ENCODE measurements at places on chromosomes 4 and X. TPM values are rescaled to one million over a fixed set of nuclear protein-coding genes. Genes with fewer than 3 reads are reported as not detected.

GRCh38 chr4:44425614-44426208 lies 22.9 kb downstream of the KCTD8 start:
- DNase-seq, result peak; percentile 4

DNA sequence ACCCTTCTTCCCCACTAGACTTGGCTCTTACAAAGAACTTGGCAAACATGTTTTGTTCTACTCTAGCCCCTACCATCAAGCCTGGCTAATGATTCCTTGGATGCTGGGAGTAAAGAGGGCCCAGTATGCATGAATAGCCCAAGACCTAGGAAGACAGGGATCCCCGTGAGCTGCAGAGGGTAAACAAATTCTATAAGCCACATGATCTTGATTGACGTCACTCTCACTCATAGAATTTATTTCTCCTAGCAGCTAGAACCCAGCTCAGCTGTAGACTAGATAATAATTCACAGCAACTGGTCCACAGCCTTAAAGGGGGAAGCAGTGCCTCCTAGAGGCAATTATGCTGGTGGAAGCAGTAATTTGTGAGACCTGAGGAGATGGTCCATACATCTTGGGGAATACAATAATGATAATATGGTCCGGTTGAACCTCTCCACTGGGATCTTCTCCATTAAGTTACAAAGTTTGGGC lies 16.1 kb upstream of the USO1 start:
- DNase-seq, result peak; percentile 86

DNA sequence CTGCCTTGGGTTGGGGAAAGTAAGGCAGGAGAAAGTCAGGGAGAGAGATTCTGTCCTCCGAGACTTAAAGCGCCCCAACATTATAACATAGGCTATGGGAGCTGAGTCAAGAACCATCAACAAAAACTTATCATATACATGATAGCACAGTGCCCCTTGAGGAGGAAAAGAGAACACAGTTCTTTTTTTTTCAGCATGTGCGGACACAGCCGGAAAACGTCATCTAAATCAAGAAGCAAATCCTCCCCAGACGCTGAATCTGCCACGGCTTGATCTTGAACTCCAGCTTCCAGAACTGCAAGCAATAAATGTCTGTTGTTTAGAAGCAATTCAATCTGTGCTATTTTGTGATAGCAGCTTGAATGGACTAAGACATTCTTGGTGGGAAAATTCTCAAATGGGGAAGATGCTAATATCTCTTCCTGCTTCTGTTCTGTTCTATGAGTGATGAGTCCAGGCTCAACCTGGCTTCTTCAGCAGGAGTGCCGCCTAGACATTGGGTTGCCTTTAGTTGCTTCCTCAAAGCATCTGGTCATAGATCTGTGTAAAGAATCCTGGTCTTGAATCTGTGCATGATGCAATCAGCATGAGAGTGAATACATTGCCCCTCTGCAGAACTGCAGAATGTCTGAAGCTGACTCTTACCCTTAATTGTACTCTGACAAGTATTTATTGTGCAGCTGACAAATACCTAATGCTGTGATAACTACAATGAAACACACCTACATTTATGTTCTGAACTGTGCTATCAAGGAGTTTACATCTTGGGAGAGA lies 549.8 kb upstream of the PRKX start:
- no peak for DNase-seq

DNA sequence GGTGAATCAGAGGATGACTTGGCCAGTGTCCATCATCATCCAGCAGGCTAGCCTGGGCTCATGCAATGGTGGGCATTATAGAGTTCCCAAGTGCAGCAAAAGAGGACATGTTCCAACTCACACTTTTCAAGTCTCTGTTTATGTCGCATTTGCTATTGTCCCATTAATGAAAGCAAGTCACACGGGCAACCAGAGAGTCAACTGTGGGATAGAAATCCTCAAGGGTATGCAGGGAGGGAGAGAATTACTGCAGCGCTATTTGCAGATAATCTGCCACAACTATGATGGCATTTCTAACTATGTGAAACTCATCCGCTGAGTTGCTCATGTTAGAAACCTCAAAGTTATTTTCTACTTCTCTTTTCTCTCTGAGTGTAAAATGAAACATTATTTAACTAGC lies 78.5 kb upstream of the TAB3 start:
- no peak for DNase-seq

- no peak for DNase-seq
Measured at GRCh38 chr4:65747386-65747785, 77.1 kb upstream of the EPHA5 start.

- no peak for DNase-seq
Measured at GRCh38 chrX:38891641-38892413, 90.6 kb downstream of the MID1IP1 start.

- DNase-seq, result peak; percentile 49
Measured at GRCh38 chrX:24081661-24082154, 27.0 kb downstream of the EIF2S3 start.

DNA sequence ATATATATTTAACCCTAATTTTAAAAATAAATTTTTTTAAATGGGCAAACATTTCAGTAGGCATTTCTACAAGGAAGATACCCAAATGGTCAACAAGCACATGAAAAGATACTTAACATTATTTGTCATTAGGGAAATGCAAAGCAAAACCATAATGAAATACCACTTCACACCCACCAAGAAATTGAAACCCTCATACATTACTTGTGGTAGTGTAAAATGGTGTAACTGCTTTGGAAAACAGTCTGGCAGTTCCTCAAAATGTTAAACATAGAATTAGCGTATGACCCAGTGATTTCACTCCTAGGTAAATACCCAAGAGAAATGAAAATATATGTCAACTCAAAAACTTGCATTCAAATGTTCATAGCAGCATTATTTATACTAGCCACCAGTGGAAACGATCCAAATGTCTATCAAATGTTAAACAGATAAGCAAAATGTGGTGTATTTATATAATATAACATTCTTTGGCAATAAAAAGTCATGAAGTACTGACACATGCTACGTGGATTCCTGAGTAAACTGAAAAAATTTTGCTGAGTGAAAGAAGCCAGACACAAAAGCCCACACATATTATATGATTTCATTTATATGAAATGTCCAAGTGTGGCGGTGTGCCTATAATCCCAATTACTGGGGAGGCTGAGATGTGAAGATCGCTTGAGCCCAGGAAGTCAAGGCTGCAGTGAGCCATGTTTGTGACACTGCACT lies 16.6 kb downstream of the TRIM2 start:
- no peak for DNase-seq

DNA sequence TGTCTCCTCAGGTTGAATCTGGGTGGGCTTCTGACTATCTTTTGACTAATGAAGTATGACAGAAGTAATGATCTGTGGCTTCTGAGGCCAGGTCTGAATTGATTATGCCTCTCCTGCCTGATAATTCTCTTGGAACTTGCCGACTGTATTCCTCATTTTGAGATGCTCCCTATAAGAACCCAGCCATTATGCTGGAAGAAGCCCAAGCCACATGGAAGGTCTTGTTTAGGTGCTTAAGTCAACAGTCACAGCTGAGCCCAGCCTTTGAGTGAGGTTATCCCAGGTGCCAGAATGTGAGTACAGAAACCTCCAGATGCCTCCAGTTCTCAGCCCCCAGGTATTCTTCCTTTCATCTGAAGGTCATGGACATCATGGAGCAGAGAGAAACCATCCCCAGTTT lies 456.6 kb downstream of the IL15 start:
- DNase-seq, result no peak

- DNase-seq, result peak; percentile 97
Measured at GRCh38 chr4:105551965-105552746, at the start of gene ARHGEF38. ARHGEF38 (plus strand) TSS chr4:105552620; CDS start chr4:105552766, 146 bp downstream.

DNA sequence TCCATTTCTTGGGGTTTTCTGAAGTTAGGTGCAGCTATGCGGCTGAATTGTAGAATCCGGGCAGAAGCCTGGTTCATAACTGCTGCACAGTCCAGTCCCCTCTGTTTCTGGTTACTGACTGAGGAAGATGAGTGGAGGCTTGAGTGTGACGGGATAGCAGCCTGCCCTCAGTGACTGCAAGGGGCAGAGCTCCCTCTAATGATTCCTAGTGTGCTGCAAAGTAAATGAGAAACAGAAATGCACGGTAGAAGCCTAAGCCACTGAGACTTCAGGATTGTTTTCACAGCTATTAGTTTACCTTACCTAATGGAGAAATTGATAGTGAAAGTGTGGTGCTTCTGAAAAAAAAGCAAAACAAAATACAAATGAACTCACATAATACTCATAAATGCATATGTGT lies 189.2 kb downstream of the GPM6A start:
- no peak for DNase-seq

- no peak for DNase-seq
Measured at GRCh38 chr4:141548791-141549190, 87.6 kb upstream of the IL15 start.

- no peak for DNase-seq
Measured at GRCh38 chr4:146443525-146443924, 78.2 kb downstream of the SLC10A7 start.

GRCh38 chr4:147524601-147525000 lies 43.7 kb downstream of the EDNRA start:
- DNase-seq, result no peak

- peak; percentile 25 for DNase-seq
Measured at GRCh38 chr4:68074397-68074796, 55.3 kb downstream of the TMPRSS11F start.

GRCh38 chrX:43666311-43666912 lies 10.3 kb downstream of the MAOA start:
- DNase-seq, result no peak

DNA sequence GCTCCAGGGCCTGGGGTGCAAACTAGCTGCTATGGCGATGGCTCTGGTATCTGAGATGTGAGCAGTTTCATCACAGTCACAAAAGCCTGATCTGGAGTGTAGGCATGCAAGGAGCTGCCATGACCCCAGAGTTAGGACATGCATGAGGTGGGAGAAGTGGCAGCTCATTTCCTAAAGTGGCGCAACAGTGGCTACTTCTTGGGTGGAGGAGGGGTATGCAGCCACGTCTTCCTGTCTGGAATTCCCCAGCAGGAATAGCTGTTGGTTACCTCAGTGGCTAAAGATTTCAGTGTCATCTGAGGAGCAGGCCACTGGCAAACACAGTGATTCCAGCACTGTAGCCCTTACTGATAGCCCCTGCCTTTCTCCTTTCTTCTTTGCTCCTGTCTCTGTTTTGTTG lies 1382.5 kb downstream of the C4orf33 start:
- no peak for DNase-seq

DNA sequence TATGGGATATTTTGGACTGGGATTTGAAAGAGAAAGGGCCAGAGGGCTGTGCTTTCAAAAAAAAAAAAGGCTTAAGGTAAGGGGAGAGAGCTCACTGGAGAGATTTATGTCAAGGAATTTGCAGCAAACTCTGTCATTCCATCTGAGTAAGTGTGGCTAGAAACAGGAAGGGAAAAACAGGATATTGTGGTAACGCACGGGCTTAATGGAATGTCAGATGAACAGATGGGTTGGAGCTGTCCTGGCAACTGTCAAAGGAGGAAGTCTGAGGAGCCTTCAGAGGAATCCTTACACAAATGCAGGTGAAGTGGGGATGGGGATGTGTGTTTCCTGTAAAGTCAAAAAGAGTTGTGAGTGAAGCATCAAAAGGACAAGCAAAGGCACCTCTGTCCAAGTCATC lies 15.1 kb upstream of the NKX3-2 start:
- no peak for DNase-seq

DNA sequence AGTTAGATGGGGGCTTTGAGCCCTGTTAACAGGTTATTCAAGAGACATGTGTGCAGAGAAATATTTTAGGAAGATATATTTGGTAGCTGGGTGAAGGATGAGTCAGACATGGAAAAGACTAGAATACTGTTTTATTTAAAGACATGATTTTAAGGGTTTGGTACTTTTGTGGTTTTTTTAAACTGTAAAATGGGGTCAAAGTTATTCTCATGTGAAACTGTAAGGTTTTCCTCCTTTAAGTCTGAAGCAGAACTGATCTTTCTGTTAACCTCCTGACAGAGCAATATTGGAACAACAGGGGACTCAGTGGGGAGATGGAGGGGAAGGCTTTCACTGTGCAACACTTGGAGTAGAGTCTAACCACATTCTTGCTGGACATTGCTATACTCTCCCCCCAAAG lies 112.4 kb upstream of the LSM6 start:
- no peak for DNase-seq

GRCh38 chrX:84258708-84259107 lies 70.7 kb upstream of the RPS6KA6 start:
- no peak for DNase-seq

- no peak for DNase-seq
Measured at GRCh38 chrX:149643496-149643895, 11.9 kb upstream of the TMEM185A start.

GRCh38 chrX:153684467-153685155 lies 3.1 kb upstream of the SLC6A8 start:
- peak; percentile 55 for DNase-seq

GRCh38 chrX:68672581-68673318 lies 25.3 kb downstream of the STARD8 start:
- no peak for DNase-seq

DNA sequence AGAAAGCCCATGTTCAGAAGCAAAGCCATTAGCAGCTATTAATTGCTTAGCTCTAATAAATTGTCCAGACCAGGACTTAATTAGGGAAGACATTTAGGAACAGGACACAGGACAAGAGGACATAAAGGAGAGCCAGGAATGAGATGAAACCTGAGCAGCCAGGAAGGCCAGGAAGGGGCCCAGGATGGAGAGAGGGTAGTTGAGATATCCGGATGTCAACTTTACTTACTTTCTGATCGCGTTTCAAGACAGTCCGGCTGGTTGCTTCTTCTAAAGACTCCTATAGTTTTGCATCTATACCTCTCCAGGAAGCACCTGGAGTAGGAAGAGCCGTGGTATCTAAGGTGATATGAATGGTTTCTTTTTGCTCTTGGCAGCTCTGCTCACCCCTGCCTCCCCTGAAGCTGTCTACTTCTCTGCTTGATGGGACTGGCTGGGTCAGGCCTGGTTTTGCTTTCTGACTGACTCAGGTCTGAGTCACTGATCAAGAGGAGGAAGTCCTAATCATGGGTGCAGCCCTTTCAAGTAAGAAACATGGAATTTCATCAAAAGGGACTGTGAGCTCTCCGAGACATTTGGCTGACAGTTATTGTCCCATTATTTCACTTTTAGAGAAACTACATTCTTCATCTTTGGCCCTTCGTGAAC lies 733.3 kb downstream of the RPA4 start:
- no peak for DNase-seq

DNA sequence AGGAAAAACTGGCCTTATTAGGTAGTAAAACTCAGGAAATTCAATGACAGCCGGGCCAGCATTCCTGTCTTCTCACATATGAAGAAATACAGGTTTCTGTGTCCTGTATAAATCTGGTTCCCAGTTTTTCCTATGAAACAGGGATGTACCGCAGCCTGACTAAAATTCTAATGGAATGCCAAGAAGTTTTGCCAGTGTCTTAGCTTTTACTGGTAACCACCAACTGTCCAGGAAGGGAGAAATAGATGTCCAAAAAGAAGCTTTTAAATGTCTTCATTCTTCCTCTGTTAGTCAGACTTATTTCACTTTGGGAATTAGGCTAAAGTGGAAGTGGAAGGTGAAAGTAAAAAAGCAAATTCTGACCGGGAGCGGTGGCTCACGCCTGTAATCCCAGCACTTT lies 108.0 kb upstream of the TBL1X start:
- no peak for DNase-seq

GRCh38 chr4:143281507-143282190 lies 55.0 kb upstream of the GAB1 start:
- peak; percentile 7 for DNase-seq

Gene FDCSP
- polyA plus RNA-seq, result 0.18 TPM

Gene NUP62CL
- polyA plus RNA-seq, result 7.6 TPM

Gene TRIML2
- not detected for polyA plus RNA-seq

Gene SLC6A14
- polyA plus RNA-seq, result 1.1 TPM

Gene MAP7D2
- polyA plus RNA-seq, result 4.1 TPM

Gene SPACA5
- not detected for polyA plus RNA-seq

Gene PNMA6E
- not detected for polyA plus RNA-seq

Gene VEGFD
- polyA plus RNA-seq, result 0.24 TPM

Gene RNF128
- polyA plus RNA-seq, result 105 TPM

Gene ESX1
- not detected for polyA plus RNA-seq

Gene PCDH10
- 1.9 TPM for polyA plus RNA-seq

Gene ARMCX1
- 37.1 TPM for polyA plus RNA-seq

Gene TRAM1L1
- 2.8 TPM for polyA plus RNA-seq
